Omental fat pad (tissue), 4 donors: ENCODE measurements at places on chromosomes 5 and 9. TPM values are rescaled to one million over a fixed set of nuclear protein-coding genes. Genes with fewer than 3 reads are reported as not detected.

- no peak for DNase-seq
Observed at GRCh38 chr9:136436055-136436634, 3.5 kb downstream of the INPP5E start.

AJM1 gene
- 0.82 TPM for total RNA-seq

GRCh38 chr5:169880012-169880663 lies 100.2 kb downstream of the INSYN2B start:
- DNase-seq: no peak

DNA sequence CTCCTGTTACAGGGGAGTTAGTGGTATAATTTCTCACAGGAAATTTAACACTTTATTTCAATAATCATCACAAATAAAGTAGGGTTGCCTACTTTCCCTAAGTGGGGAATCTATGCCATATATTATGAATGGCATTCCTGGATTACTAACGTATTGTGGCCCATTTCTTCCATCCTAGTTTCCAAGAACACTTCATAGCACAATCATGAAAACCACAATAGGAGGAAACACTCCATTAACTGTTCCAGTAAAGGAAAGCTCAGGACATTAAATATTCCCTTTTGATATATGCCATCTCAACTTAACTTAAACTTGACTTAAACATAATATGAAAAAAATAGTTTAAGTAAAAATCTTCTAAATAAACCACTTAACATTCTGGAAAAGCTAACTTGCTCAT lies 2.1 kb downstream of the CPLANE1 start:
- DNase-seq: no peak

DNA sequence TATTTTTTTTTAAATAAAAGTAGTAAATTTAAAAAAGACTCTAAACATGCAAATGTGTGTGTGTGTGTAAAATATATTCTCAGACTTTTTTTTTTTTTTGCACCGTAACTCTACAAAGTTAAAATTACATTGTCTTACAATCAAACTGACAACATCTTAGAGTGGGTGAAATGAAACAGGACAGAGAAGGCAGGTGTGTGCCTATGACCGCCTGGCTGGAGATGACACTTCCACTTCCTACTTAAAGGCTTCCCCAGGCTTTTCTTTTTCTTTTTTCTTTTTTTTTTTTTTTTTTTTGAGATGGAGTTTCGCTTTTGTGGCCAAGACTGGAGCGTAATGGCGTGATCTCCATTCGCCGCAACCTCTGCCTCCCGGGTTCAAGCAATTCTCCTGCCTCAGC lies 2.7 kb upstream of the AK1 start:
- no peak for DNase-seq

GRCh38 chr5:115578657-115579056 lies 23.6 kb downstream of the TICAM2 start:
- no peak for DNase-seq
